ENCODE measurements at places on chromosomes 12 and 14. TPM values are rescaled to one million over a fixed set of nuclear protein-coding genes. Genes with fewer than 3 reads are reported as not detected.

GRCh38 chr12:62210422-62210821 is 49.8 kb upstream of the USP15 start:
- no peak for DNase-seq

- no peak for DNase-seq
These were observed 788 bp downstream of the ENO2 start for GRCh38 chr12:6914947-6915788.

- DNase-seq: no peak
These were observed 126.6 kb downstream of the ZFP36L1 start for GRCh38 chr14:68666236-68666635.

HELB gene
- 2.0 TPM for total RNA-seq

DNA sequence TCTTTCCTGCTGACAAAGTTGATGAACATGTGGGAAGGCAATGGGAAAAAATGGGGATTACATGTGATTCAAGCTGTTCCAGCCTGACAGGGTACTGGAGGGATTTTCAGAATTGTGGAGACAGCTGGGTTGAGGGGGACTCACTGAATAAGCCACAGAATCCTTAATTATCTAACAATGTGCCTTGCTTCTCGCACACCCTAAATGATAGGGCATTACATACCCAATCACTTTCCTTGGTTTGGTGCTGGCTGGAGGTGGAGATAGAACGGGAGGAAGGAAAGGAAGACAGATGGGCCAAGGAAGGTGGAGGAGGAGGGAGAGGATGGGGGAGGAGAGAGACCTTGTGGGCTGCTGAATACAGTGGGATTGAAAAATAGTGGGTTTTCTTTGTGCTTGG is 20.7 kb downstream of the PELI2 start:
- DNase-seq: no peak

GRCh38 chr12:103589517-103589916 is 2.4 kb downstream of the STAB2 start:
- no peak for DNase-seq

DNA sequence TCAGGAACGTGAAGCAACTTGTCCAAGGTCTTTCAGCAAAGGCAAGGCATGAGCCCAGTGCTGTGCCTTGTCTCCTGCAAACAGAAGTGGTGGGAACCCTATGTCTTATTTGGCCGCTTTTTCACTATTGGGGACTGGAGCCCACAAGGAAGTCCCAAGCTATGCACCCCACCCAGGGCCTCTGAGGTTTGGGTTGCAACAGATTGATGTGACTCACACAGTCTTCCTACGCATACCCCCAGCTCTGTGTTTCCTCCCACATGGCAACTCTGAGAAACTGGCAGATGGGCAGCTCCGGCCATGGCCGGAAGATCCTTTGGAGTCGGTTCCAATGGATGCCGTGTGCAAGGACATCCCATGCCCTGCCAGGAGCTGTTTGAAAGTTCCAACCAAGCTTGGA is 28.3 kb upstream of the CMKLR1 start:
- DNase-seq: no peak

GRCh38 chr14:90886297-90886815 is 70.1 kb upstream of the TTC7B start:
- no peak for DNase-seq

DNA sequence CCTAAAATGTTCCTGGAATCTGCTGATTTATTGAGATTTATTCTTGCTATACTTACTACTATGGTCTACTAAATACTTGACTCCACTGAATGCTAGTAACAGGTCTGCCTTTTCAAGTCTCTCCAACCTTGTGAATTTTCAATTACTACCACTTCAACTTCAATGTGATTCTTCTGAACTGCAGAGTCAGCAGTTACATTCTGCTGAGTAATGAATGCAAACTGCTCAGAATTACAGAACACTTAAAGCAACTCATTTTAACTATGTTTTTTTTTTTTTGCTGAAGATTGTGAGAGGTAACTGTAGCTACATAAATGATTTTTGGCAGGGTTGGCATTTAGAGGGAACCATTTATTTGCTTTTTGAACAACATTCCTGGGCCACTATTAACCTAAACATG is 41.8 kb downstream of the ARF6 start:
- no peak for DNase-seq

CLEC6A gene
- total RNA-seq: not detected

DNA sequence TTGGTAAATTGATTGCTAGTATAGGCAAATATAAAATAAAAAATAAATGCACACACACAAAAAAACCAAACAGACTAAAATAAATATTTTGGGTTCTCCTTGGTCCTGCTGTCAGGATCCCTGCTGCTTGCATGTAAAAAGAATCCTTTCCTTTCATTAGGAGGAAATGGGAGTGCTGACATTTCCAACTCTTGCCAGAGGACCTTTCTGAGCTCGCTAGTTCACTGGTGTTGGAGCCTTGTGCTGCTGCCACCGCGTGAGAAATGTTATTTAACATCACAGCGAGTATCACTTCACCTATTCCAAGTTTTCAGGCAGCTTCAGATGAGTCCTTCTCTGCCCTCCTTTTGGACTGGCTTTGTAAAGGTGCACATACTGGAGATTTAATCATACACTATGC is 358.9 kb downstream of the NPAS3 start:
- DNase-seq: no peak

DNA sequence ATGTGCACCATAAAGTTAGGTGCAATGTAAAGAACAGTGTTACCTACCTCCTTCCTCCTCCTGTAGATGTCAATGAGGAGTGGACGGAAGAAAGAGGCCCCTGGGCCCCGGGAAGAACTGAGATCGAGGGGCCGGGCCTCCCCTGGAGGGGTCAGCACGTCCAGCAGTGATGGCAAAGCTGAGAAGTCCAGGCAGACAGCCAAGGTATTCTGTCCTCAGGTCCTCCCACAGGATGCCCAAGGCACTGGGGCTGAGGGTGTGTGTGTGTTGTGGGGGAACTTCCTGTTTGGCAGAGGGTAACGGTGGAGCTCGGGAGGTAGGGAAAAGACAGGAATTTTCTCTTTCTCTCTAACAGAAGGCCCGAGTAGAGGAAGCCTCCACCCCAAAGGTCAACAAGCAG is 6.4 kb downstream of the ATN1 start:
- DNase-seq: peak; percentile 81

- DNase-seq: no peak
These were observed 24.5 kb downstream of the PRKAB1 start for GRCh38 chr12:119692410-119692809.

ABCD2 gene
- total RNA-seq: 7.3 TPM

DNA sequence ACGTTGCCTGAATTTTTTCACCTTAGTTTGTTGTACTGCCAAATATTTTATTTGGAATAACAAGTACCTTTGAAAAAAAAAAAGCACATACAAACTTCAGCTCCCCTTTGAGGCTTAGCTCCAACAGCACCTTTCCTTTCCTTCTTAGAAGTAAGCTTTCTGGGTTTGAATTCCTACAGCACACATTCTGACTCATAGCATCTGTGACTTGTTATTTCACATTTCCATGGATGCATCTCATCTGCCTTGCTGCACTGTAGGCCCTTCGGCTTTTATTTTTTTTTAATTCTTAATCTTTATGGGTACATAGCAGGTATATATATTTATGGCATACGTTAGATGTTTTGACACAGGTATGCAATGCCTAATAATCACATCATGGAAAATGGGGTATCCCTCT is 7.2 kb downstream of the LGALS3 start:
- no peak for DNase-seq

- DNase-seq: no peak
These were observed 10.5 kb downstream of the ALKBH2 start for GRCh38 chr12:109082751-109083150.

MYF6 gene
- total RNA-seq: not detected

ERBB3 gene
- 4.5 TPM for total RNA-seq

DNA sequence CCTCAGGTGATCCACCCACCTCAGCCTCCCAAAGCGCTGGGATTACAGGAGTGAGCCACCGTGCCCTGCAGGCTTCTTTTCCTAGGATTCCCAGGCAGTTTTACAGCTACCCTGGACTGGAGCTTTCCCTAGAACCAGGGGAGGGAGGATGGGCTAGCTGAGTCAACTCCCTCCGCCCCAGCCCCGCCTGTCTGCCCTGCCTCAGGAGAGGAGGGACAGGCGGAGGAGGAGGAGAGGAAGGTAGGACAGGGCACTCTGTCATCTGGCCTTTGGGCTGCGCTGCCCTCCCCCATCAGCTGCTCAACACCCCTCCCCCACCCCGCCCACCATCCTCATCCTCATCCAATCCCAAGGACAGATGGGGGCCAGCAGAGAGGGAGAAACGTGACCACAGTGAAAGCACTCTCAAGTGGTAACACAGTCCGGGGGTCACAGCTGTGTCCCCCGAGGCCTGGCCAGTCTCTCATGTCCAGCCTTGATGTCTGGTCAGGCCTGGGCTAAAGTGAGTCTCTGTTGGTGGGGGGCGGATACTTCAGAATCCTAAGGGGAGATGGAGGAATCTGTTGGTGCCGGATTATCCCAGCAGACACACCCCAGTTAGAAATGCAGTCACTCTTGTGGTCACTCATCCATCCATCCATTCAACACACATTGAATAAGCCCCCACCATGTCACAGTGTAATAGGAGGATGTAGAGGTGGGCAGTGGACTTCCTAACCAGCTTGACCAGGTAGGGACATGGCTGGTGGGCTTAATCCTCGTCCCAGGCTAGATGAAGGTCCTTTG is 12.3 kb downstream of the FIGNL2 start:
- DNase-seq: no peak

GRCh38 chr14:81031488-81031887 is 76.1 kb downstream of the TSHR start:
- no peak for DNase-seq

DNA sequence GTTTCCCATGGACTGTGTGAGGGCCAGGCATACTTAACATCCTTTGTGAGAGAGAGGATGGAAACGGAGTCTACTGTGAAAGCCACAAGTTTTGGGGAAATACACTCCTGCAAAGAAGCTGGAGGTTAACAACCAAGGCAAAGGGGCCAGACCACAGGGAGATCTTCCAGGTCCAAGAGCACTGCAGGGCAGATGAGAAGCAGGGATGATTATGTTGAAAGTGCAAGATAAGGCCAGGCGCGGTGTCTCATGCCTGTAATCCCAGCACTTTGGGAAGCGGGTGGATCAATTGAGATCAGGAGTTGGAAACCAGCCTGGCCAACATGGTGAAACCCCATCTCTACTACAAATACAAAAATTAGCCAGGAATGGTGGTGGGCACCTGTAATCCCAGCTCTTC is 15.1 kb downstream of the COQ6 start:
- no peak for DNase-seq

GRCh38 chr14:24178399-24179178 is 6.7 kb downstream of the REC8 start:
- no peak for DNase-seq

DNA sequence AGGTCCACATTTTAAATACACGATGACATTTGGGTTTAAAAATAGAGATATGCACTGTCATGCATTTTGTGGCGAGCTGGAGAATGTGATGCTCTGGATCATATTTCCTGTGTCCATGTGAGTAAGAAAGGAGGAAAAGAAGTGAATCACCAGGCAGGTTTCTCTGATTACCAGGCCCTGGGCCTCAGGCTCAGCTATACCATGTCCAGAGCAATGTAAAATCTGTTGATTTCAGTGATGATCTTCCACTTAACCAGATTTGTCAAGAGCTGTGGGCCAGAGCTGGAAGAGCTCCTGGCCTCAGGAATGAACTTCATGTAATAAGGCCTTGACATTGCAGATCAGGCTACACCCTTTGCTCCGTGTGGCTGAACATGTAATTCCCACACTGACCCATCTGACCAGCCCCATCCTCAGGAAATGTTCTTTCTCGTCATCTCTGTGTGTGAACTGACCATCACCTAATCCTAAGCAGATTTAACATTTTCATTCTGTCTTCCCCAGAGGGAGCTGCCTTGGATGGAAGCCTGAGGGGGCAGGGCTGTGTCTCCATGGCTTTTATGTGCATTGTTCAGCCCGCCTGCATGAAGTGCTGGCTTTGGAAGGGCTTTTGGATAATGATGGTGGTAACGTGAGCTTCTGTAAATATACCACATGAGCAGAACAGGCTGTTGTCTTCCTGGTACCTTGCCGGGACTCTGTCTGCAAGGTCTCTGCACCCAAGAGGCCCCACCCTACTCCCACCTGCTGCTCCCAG is 54.5 kb downstream of the CRACR2A start:
- no peak for DNase-seq

KCNK13 gene
- 0.90 TPM for total RNA-seq

GRCh38 chr12:65720136-65721130 is 103.8 kb upstream of the HMGA2 start:
- no peak for DNase-seq

OR6C70 gene
- total RNA-seq: not detected

- DNase-seq: no peak
These were observed 33.0 kb upstream of the PRMT8 start for GRCh38 chr12:3458041-3458440.

CPSF2 gene
- 40.9 TPM for total RNA-seq

GRCh38 chr12:132649226-132649945 is 30.8 kb downstream of the P2RX2 start:
- DNase-seq: no peak

BICDL1 gene
- not detected for total RNA-seq

DNA sequence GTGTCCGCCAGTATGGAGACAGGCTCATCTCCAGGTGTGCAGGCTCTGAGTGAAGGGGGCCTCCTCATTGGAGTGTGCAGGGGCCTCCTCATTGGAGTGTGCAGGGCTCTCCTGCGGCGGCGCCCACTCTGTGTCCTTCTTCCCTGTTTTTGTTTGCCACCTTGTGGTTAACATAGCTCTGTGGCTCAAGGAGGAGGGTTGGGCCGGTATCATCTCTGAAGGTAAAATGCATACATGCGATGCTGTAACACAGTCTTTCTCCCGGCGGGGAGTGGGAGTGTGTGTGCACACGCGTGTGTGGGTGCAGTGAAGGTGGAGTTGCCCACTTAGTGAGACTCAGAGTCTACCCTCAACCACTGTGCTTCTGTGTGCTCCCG is 429.4 kb downstream of the ZFP36L1 start:
- DNase-seq: no peak

NID2 gene
- total RNA-seq: 31.1 TPM

- DNase-seq: peak; percentile 13
These were observed 25.5 kb upstream of the LDHB start for GRCh38 chr12:21683115-21683514.

GRCh38 chr14:39322807-39323206 is 89.1 kb downstream of the MIA2 start:
- no peak for DNase-seq

DNA sequence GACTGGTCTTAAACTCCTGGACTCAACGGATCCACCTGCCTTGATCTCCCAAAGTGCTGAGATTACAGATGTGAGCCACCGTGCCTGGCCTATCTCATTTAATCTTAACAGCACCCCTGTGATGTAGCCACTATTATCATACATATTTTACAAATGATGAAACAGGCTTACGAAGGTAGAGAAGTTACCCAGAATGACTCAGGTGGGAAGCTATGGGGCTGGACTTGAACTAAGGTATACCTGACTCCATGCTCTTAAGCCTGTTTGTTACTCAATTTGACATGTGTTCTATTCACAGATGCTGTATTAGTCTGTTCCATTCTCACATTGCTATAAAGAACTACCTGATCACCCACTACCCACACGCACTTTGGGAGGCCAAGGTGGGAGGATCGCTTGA is 36.8 kb upstream of the TMPO start:
- DNase-seq: no peak

PTGER2 gene
- total RNA-seq: 0.19 TPM

NINJ2 gene
- total RNA-seq: 18.7 TPM

GRCh38 chr12:118319627-118320026 is 53.1 kb downstream of the TAOK3 start:
- DNase-seq: no peak

- no peak for DNase-seq
These were observed 22.8 kb downstream of the EXOC5 start for GRCh38 chr14:57245941-57246340.

- no peak for DNase-seq
These were observed 129.3 kb upstream of the HIF1A start for GRCh38 chr14:61565836-61566536.
